ENCODE measurements at places on chromosomes 1 and 21. TPM values are rescaled to one million over a fixed set of nuclear protein-coding genes. Genes with fewer than 3 reads are reported as not detected.

GRCh38 chr1:98677288-98677687 lies 15.8 kb downstream of the SNX7 start:
- H3K27ac ChIP-seq: no peak overlapping the region
- no peak for DNase-seq
- no peaks in the 10 kb centered on the region for H3K27me3 ChIP-seq
- H3K36me3 ChIP-seq: no peaks in the 10 kb centered on the region
- H3K4me1 ChIP-seq: no peaks in the 10 kb centered on the region

GRCh38 chr1:16231331-16232315 lies 5.4 kb downstream of the CPLANE2 start:
- no peaks in the 10 kb centered on the region for H3K36me3 ChIP-seq
- H3K4me1 ChIP-seq: peaks cover 10% of the 10 kb centered on the region
- H3K27me3 ChIP-seq: peaks cover 46% of the 10 kb centered on the region
- DNase-seq: no peak
- H3K4me3 ChIP-seq: no peak overlapping the region

GRCh38 chr1:228767636-228768354 lies 32.5 kb downstream of the RHOU start:
- no peak overlapping the region for H3K4me3 ChIP-seq
- H3K4me1 ChIP-seq: peaks cover 9% of the 10 kb centered on the region
- H3K27ac ChIP-seq: no peak overlapping the region
- DNase-seq: no peak

GRCh38 chr1:34924759-34925555 lies 4.5 kb downstream of the DLGAP3 start:
- H3K4me3 ChIP-seq: no peak overlapping the region
- H3K4me1 ChIP-seq: peaks cover 4% of the 10 kb centered on the region

DNA sequence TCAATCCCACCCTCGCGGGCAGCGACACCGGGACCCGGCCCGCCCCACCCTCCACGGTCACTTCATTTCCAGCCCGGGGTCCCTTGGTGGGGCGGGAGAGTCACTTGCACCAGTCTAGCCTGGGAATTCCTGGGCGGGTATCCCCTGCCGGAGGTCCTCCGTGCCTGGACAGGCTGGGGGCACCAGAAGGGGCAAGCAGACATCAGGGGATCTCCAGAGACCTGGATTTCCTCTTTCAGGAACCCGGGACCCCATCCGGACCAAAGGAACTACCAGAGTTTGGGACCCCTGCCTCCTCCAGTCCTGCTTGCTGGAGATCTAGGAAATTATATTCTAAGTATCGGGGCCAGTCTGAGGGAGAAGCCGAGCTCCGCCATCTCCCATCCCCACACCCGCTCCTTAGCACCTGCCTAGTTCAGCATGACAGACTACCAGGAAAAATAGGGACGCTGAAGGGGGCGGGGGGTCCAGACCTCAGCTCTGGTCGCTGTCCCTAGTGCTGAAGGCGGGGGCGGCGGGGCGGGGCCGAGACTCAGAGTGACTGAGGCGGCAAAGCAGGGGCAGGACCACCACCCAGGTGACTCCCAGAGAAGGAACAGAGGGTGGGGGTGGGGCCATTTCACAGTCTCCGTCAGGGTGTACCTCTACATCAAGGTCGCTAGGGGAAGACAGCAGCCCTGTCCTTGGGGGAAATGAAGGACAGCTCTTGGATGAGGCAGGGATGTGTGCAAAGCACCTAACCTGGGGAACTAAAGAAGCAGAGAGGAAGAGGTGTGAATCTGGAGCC lies 832 bp downstream of the HCN3 start:
- H3K27ac ChIP-seq: no peak overlapping the region
- H3K4me3 ChIP-seq: peak overlapping the region; percentile 77
- peaks cover 6% of the 10 kb centered on the region for H3K27me3 ChIP-seq
- peak; percentile 91 for DNase-seq
- no peaks in the 10 kb centered on the region for H3K36me3 ChIP-seq

- no peak overlapping the region for H3K27ac ChIP-seq
- H3K4me1 ChIP-seq: no peaks in the 10 kb centered on the region
- H3K4me3 ChIP-seq: no peak overlapping the region
Observed at GRCh38 chr1:26961826-26962225, 1.6 kb upstream of the KDF1 start.

GRCh38 chr1:212670301-212670700 lies 29.3 kb downstream of the BATF3 start:
- no peak for DNase-seq
- H3K4me3 ChIP-seq: no peak overlapping the region
- H3K36me3 ChIP-seq: no peaks in the 10 kb centered on the region
- H3K4me1 ChIP-seq: peaks cover 2% of the 10 kb centered on the region
- H3K27me3 ChIP-seq: peaks cover 17% of the 10 kb centered on the region
- H3K27ac ChIP-seq: no peak overlapping the region

- H3K4me1 ChIP-seq: peaks cover 30% of the 10 kb centered on the region
- H3K27ac ChIP-seq: no peak overlapping the region
- no peaks in the 10 kb centered on the region for H3K36me3 ChIP-seq
- peak; percentile 71 for DNase-seq
- H3K4me3 ChIP-seq: no peak overlapping the region
- H3K27me3 ChIP-seq: peaks cover 6% of the 10 kb centered on the region
Observed at GRCh38 chr1:18056545-18056944, 51.1 kb upstream of the IGSF21 start.

DNA sequence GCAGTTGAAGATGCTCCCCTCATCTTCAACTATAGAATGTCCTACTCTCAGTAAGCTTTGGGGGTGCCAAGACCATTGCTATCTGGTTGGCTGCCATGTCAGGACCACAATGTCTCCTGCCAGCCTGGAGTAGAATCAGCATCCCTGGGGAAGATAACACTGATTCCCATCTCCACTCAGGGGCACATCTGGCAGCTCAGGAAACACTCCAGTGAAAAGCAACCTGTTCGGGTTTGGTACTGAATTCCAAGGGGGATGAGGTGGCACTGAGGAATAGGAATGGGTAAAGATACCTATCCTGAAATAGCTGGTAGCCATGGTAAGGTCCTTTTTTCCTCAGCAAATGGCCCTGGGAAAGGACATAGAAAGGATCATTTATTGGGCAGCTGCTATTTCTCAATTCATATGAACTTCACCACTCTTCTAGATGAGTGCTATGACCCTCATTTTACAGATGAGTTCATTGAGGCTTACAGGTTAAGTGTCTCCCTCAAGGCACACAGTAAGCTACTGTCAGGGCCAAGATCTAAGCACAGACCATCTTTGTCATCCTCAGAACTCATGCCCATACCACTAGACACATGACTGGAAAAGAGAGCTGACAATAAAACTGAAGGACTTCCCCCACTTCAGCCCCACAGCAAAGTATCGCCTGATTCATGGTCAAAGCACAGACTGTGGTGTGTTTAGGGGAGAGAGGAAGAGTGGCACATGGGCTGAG lies 31.4 kb downstream of the AK2 start:
- H3K4me3 ChIP-seq: no peak overlapping the region
- H3K27ac ChIP-seq: no peak overlapping the region

- no peak overlapping the region for H3K27ac ChIP-seq
- H3K4me3 ChIP-seq: no peak overlapping the region
- H3K36me3 ChIP-seq: no peaks in the 10 kb centered on the region
- DNase-seq: no peak
Observed at GRCh38 chr1:177511036-177511435, 340.3 kb downstream of the BRINP2 start.

DNA sequence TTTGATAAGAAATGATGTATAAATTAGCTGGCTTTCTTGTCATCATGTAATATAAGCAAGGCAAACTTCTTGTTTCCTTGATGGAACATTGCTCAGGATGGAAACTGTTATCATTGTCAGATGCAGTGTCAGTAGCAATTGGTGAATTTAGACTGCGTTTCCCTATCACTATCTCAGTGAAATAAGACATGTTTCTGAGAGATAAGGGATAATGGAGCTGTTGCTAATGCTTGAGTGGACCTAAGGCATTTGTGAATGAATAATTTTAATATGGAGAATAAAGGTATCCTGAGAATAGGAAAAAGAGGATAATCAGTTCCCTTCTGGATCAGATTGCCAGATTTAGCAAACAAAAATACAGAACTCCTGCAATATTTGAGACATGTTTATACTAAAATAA lies 160.9 kb downstream of the HLX start:
- H3K36me3 ChIP-seq: no peaks in the 10 kb centered on the region
- H3K4me3 ChIP-seq: no peak overlapping the region
- DNase-seq: no peak

DNA sequence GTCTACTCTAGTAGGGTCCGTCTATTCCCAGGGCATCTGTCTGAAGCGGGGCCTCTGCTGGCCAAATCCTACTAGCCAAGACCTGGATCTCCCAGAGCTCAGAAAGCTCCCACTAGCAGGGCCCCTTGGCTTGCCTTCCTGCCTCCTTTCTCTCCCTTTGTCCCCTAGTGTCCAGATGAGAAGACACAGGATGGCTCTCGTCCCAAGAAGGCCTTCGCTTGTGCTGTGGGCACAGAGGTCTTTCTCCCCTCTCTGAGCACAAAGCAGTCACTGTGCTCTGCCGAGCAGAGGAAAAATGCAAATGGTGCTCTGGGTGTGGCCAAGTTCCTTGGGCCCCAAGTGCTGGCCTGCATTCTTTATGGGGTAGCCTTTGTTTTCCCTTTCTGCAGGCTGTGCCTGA lies 13.0 kb upstream of the GPR137B start:
- H3K4me1 ChIP-seq: peaks cover 8% of the 10 kb centered on the region
- peak; percentile 33 for DNase-seq
- no peak overlapping the region for H3K27ac ChIP-seq
- H3K27me3 ChIP-seq: no peaks in the 10 kb centered on the region
- no peak overlapping the region for H3K4me3 ChIP-seq

- no peaks in the 10 kb centered on the region for H3K4me1 ChIP-seq
- H3K27me3 ChIP-seq: no peaks in the 10 kb centered on the region
- H3K27ac ChIP-seq: no peak overlapping the region
- H3K4me3 ChIP-seq: no peak overlapping the region
- no peak for DNase-seq
Observed at GRCh38 chr1:53256511-53257453, 18.5 kb upstream of the MAGOH start.

- DNase-seq: no peak
- H3K36me3 ChIP-seq: no peaks in the 10 kb centered on the region
- no peaks in the 10 kb centered on the region for H3K4me1 ChIP-seq
- H3K4me3 ChIP-seq: no peak overlapping the region
- no peaks in the 10 kb centered on the region for H3K27me3 ChIP-seq
- H3K27ac ChIP-seq: no peak overlapping the region
Observed at GRCh38 chr1:114310695-114311271, 157.1 kb upstream of the SYT6 start.

GRCh38 chr1:166165661-166166328 lies 1.0 kb downstream of the FAM78B start:
- H3K27ac ChIP-seq: no peak overlapping the region
- peaks cover 10% of the 10 kb centered on the region for H3K4me1 ChIP-seq
- no peaks in the 10 kb centered on the region for H3K36me3 ChIP-seq
- H3K4me3 ChIP-seq: peak overlapping the region; percentile 65

- H3K27me3 ChIP-seq: peaks cover 27% of the 10 kb centered on the region
- peaks cover 25% of the 10 kb centered on the region for H3K4me1 ChIP-seq
- no peaks in the 10 kb centered on the region for H3K36me3 ChIP-seq
- no peak overlapping the region for H3K27ac ChIP-seq
Observed at GRCh38 chr1:218163371-218163770, 121.7 kb upstream of the RRP15 start.

DNA sequence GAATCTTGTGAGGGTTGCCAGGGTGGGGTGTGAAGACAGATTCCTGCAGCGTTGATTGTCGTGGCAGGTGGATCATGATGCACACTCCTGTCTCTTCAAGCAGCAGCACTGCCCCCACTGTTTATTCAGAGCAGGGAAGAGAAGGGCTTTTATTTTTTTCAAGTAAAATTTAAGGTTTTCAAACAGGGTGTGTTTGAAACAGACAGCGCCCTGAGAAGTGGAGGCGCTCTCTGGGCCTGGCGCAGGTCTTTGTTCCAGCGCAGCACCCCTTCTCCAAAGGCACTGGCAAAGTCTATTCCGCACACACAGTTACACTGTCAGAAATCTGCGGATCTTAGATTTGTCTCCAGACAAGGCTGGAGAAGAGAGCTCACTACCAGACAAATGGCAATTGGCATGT lies 7.0 kb downstream of the C1orf53 start:
- H3K36me3 ChIP-seq: no peaks in the 10 kb centered on the region
- peaks cover 39% of the 10 kb centered on the region for H3K4me1 ChIP-seq
- H3K27ac ChIP-seq: no peak overlapping the region
- peaks cover 100% of the 10 kb centered on the region for H3K27me3 ChIP-seq

DNA sequence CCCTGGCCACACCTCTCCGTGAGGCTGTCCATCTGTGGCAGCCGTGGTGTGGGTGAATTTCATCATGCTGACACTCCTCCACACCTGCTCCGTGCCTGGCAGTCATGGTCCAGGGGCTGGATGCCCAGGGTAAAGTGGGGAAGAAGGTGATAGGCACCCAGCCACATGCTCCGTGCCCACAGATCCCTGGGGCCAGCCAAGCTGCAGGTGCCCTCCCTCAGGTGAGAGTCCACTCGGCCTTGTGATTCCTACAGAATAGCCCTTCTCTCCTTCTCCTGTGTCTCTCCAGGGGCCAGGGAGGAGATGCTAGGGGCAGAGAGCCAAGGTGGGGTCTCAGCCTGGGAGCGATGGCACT lies 16.8 kb upstream of the POFUT2 start:
- H3K27me3 ChIP-seq: no peaks in the 10 kb centered on the region
- H3K4me1 ChIP-seq: peaks cover 20% of the 10 kb centered on the region
- no peak overlapping the region for H3K27ac ChIP-seq

DNA sequence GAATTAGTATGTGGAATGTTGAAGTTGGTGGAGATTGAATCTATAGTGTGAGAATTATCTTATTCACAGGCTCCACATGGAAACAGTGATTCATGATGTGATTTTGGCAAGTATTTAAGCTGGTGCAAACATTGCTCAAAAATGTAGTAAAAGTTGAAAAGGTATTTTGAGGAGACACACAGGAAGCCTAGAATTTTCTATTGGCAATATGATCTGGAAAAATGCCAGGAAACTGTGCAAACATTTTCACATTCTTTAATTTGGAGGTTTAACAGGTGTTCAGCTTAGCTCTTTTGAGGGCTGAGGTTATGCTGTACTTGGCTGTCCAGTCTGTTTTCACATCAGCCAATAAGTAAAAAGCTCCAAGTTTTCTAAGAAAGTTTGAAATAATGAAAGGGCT lies 327.3 kb downstream of the RWDD3 start:
- DNase-seq: no peak
- no peak overlapping the region for H3K4me3 ChIP-seq
- no peak overlapping the region for H3K27ac ChIP-seq
- H3K27me3 ChIP-seq: no peaks in the 10 kb centered on the region
- H3K4me1 ChIP-seq: no peaks in the 10 kb centered on the region

VANGL2 gene
- total RNA-seq: 46.6 TPM

OR2L8 gene
- not detected for total RNA-seq

KCNH1 gene
- total RNA-seq: 1.6 TPM

LINGO4 gene
- not detected for total RNA-seq

BGLAP gene
- 0.22 TPM for total RNA-seq

ETNK2 gene
- 5.3 TPM for total RNA-seq

GBP4 gene
- not detected for total RNA-seq

ZFP69B gene
- 17.1 TPM for total RNA-seq

ZFP69 gene
- total RNA-seq: 8.9 TPM

RNU1-2 gene
- under 0.01 TPM for total RNA-seq

CRABP2 gene
- total RNA-seq: 156 TPM

FMN2 gene
- 1.7 TPM for total RNA-seq

MACF1 gene
- total RNA-seq: 222 TPM

INSRR gene
- not detected for total RNA-seq

CLIC4 gene
- 185 TPM for total RNA-seq

All from neural progenitor cell (in vitro differentiated cells).